CD8-positive, alpha-beta memory T cell (primary cell): ENCODE measurements at places on chromosomes 12 and 14. TPM values are rescaled to one million over a fixed set of nuclear protein-coding genes. Genes with fewer than 3 reads are reported as not detected.

Gene FBXO21
- polyA plus RNA-seq: 48.6 TPM

Gene TMTC1
- not detected for polyA plus RNA-seq

- DNase-seq: no peak
Observed at GRCh38 chr12:3055704-3056467, 21.3 kb upstream of the TSPAN9 start.

- DNase-seq: no peak
Observed at GRCh38 chr12:102487226-102487625, 6.9 kb upstream of the IGF1 start.

DNA sequence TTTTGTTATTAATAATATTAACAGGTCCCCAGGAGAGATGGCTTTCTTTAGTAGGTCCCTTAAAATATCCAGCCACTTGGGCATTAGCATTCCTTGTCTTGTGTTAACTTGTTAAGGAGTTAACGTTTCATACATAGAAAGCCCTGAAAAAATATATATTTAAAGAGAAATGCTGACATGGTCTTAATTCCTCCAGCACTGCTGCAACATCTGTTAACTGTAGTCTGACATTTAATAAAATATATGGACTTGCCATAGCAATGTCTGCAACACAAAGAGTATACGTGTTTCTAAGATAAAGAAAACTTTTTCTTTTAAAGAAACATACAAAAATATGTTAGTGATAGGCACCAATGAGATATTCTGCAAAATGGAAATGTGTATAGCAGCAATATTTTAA is 10.0 kb downstream of the SLC38A4 start:
- no peak for DNase-seq

DNA sequence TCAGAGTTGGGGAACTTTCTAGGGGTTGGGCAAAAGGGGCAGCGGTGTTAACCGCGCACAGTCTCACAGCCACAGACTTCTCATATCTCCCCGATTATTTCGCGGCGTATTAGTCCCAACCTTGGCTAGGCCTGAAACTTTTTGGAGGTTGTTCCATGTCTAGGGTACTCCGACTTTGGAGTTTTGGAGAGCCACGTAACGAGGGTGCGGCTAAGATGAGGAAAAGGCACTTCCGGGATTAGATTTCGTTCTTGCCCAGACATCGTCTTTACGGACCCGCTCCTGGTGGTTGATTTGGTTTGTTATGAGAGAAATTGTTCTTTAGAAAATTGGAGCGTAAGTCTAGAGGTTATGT is 513 bp downstream of the CCNK start:
- no peak for DNase-seq

DNA sequence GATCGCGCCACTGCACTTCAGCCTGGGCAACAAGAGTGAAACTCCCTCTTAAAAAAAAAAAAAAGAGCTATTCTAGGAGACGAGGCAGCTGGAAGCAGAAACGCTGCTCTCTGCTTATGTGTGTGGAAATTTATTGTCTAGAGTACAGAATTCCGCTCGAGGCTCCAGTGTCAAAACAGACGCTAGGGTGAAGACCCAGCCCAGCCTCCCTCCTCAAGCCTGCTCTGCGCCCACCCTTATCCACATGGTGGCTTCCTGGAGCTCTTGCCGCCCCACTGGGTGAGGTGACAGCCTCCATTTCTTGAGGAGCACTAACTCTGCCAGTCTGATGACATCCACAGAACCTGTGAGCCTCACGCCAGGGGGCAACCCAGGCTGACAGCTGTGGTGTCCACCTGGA is 49.5 kb upstream of the DLK1 start:
- DNase-seq: no peak

GRCh38 chr12:12720672-12721161 is 3.5 kb downstream of the CDKN1B start:
- DNase-seq: no peak

GRCh38 chr14:68146818-68147217 is 327.2 kb downstream of the RAD51B start:
- no peak for DNase-seq

DNA sequence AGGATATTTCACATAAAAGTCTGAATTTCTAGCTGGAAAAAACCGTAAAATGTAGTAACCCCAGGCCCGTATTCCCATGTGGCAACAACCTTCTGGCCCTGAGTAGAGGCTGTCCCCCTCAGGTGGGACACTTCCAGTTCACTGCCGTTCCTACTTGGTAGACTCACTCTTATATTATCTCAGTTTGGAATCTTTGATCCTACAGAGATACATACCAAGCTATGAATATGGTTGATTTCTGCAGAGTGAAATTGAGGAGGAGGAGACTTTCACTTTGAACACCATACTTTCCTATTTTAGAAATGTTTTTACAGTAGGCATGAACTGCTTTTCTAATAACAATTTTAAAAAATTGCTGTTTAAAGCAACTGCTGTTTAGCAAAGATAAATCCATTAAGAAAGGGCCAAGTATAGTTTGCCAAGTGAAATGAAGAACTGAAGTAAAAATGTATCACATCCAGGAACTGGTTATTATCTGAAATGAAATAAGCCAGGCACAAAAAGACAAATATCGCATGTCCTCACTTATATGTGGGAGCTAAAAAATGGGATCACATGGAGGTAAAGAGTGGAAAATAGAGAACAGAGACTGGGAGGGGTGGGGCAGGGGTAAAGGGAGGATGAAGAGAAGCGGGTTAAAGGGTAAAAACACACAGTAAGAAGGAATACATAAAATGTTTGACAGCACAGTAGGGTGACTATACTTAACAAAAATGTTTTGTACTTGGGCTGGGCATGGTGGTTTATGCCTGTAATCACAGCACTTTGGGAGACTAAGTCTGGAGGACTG is 92.8 kb upstream of the METAP2 start:
- no peak for DNase-seq

- DNase-seq: no peak
Observed at GRCh38 chr12:115990241-115990640, 287.3 kb downstream of the MED13L start.

- DNase-seq: no peak
Observed at GRCh38 chr12:118337194-118337838, 35.4 kb downstream of the TAOK3 start.

DNA sequence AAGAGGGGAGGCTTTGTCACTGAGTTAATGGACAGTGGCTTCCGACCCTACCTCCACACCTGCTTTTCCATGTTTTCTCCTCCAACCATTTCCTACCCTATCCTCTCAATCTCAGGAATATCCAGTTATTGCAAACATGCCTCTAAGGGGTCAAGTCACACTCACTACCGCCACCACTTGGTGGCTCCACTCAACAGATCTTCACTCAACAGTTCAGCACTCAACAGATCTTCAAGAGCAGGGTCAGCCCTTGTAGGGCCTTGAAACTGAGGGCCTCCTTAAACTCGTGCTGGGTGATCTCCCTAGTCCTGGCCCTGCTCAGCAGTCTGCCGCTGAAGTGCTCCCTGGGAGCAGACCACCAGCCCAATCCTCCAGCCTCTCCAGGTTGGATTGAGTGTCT is 14.2 kb downstream of the ZNF641 start:
- DNase-seq: no peak
